Stomach (tissue), 19 donors: ENCODE measurements at places on chromosomes 16 and 17. TPM values are rescaled to one million over a fixed set of nuclear protein-coding genes. Genes with fewer than 3 reads are reported as not detected.

The SMIM36 gene
- total RNA-seq: not detected

The TMC5 gene
- total RNA-seq: 28.3 TPM

The TEDC2 gene
- total RNA-seq: 3.8 TPM

The SEPTIN1 gene
- total RNA-seq: 2.6 TPM

The ARHGAP44 gene
- total RNA-seq: 8.9 TPM

The PIRT gene
- not detected for total RNA-seq

The ATP1B2 gene
- not detected for total RNA-seq

The TMC6 gene
- total RNA-seq: 39.8 TPM

The CCL17 gene
- total RNA-seq: not detected

The RND2 gene
- total RNA-seq: 0.37 TPM

The POLDIP2 gene
- total RNA-seq: 41.9 TPM

The ZKSCAN2 gene
- total RNA-seq: 0.45 TPM

The VWA3A gene
- not detected for total RNA-seq

The SP6 gene
- total RNA-seq: 3.0 TPM

The KRT31 gene
- total RNA-seq: not detected

The ROGDI gene
- 45.5 TPM for total RNA-seq
